ENCODE measurements at places on chromosomes 4 and X. TPM values are rescaled to one million over a fixed set of nuclear protein-coding genes. Genes with fewer than 3 reads are reported as not detected.

DNA sequence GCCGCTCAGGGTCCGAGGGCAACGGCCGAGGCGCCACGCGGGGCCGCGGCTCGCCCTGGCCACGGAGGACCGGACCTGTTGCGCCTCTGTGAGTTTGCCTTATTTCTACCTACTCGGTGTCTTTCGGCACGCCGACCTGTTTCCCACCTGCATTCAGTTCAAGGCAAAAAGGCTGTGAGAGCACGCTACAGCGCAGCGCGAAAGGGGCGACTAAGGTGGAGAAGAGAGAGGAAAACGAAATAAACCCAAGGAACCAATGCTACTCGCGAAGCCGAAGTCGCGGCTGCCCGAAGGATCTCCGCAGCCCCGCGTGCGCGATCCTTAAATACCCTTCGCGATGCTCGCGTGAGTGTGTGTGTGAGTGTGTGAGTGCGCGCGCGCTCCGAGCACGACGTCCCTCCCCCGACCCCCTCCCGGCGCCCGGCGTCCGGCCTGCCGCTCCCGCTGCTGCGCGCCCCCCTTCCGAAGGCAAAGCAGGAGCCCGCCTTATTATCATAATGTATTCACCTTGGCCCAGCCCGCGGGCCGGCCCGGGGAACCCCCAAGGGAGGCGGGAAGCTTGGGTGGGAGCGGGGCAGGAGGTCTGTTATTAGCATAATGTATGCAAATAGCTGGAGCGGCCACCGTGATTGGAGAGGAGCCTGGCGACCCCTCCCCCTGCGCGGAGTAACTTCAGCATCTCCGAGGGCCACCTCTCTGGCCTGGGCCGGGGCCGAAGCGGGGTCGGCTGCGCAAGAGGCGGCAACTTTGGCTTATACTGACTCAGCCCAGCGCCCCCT, at the start of gene COL25A1:
Gene COL25A1 (minus strand): TSS at position 298 of the 779 bp plus-strand sequence.
- H3K36me3 ChIP-seq = no peaks in the 10 kb centered on the region
- H3K4me3 ChIP-seq = peak within 1 kb of the TSS; percentile 60
- H3K27ac ChIP-seq = no peak within 1 kb of the TSS
- H3K4me1 ChIP-seq = peaks cover 12% of the 10 kb centered on the region

DNA sequence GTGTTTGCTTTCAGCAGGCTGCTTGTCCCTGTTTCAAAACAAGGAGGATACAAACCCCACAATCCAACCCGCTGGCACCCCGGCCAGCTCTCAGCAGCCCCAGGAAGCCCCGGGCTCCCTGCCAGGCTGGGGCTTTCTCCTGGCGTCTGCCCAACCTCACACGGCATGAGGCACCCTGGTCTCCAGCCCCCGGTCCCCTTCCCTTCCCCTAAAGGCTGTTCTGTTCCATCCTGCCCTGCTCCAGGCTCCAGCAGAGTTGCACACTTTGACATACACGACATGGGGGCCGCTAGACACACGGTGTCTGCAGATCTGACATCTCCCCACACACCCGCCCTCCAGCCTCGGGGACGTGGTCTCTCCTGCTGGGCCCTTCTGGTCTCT, 107.7 kb upstream of the ADRA2C start:
- DNase-seq = no peak
- no peaks in the 10 kb centered on the region for H3K36me3 ChIP-seq
- no peak overlapping the region for H3K4me3 ChIP-seq
- no peak overlapping the region for H3K27ac ChIP-seq

DNA sequence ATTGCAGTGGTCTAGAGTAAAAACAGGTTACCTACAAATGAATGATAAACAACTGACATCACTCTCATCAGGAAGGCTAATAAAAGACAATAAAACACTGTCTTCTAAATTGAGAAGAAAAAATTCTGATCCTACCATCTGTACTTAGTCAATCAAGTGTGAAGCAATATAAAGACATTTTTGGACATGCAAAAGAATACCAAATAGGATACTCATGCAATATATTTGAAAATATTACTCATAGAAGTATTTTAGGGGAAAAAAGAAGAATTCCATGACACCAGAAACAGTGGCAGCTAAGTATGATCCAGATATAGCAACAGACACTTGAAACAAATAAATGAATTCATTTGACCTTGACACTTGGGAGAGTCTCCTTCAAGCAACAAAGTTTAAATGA, 63.8 kb upstream of the FAM120C start:
- no peak overlapping the region for H3K4me3 ChIP-seq
- H3K4me1 ChIP-seq = no peaks in the 10 kb centered on the region
- no peaks in the 10 kb centered on the region for H3K36me3 ChIP-seq
- H3K27ac ChIP-seq = no peak overlapping the region

DNA sequence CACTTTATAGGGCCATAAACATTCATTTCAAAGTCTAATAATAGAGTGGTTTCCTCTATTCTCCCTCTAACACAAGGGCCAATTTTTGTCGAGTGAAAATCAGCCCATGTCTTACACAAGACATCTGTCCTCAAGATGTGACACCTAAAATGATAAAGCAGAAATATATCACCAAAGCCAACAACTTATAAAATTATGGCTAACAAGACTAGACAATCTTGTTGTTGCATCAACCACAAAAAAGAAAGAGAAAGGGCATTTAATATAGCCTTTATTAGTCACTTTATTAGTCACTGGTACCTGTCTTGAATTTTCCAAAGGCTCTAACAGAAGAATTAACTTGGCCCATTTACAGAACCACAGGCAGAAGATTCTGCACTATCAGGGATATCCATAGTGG, 161.6 kb downstream of the SMIM20 start:
- H3K4me1 ChIP-seq = peaks cover 48% of the 10 kb centered on the region
- H3K4me3 ChIP-seq = no peak overlapping the region
- no peaks in the 10 kb centered on the region for H3K27me3 ChIP-seq
- peaks cover 20% of the 10 kb centered on the region for H3K36me3 ChIP-seq

KDR gene
- total RNA-seq = not detected

CXCR3 gene
- 73.5 TPM for total RNA-seq

BST1 gene
- 1.0 TPM for total RNA-seq

DIPK2B gene
- not detected for total RNA-seq

- peak overlapping the region; percentile 15 for H3K27ac ChIP-seq
- H3K4me1 ChIP-seq = no peaks in the 10 kb centered on the region
- no peaks in the 10 kb centered on the region for H3K27me3 ChIP-seq
- no peaks in the 10 kb centered on the region for H3K36me3 ChIP-seq
- no peak for DNase-seq
- no peak overlapping the region for H3K4me3 ChIP-seq
Measured at GRCh38 chr4:94590493-94590892, 138.8 kb downstream of the PDLIM5 start.

- H3K27me3 ChIP-seq = no peaks in the 10 kb centered on the region
- no peak overlapping the region for H3K27ac ChIP-seq
- DNase-seq = no peak
- no peaks in the 10 kb centered on the region for H3K4me1 ChIP-seq
- H3K36me3 ChIP-seq = no peaks in the 10 kb centered on the region
- no peak overlapping the region for H3K4me3 ChIP-seq
Measured at GRCh38 chr4:156186111-156186510, 232.4 kb upstream of the CTSO start.

GRCh38 chr4:40003986-40004385, 26.3 kb upstream of the PDS5A start:
- no peak overlapping the region for H3K4me3 ChIP-seq
- no peak for DNase-seq
- no peaks in the 10 kb centered on the region for H3K36me3 ChIP-seq
- H3K27me3 ChIP-seq = no peaks in the 10 kb centered on the region

DNA sequence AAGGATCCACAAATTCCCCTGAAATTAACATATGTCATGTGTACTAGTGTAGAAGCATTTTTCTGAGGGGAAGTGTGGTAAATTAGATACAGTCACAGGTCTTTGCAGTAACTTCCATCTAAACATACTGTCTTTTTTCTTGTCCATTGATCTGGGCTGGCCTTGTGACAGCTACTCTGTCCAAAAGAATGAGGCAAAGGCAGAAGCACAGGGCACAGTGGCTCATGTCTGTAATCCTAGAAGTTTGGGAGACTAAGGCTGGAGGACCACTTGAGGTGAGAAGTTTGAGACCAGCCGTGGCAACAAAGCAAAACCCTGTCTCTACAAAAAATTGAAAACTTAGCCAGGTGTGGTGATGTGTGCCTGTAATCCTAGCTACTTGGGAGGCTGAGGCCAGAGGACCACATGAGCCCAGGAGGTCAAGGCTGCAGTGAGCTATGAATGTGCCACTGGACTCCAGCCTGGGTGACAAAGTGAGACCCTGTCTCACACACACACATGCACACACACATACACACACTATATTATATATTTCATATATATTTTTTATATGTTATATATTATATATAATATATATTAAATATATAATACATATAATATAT, 47.6 kb downstream of the HAND2 start:
- no peaks in the 10 kb centered on the region for H3K27me3 ChIP-seq
- no peaks in the 10 kb centered on the region for H3K4me1 ChIP-seq
- H3K36me3 ChIP-seq = no peaks in the 10 kb centered on the region
- no peak for DNase-seq
- H3K4me3 ChIP-seq = no peak overlapping the region
- no peak overlapping the region for H3K27ac ChIP-seq

GRCh38 chr4:56424697-56425514, 10.5 kb downstream of the PPAT start:
- H3K4me3 ChIP-seq = no peak overlapping the region
- H3K27ac ChIP-seq = no peak overlapping the region
- H3K27me3 ChIP-seq = no peaks in the 10 kb centered on the region
- peaks cover 20% of the 10 kb centered on the region for H3K4me1 ChIP-seq
- DNase-seq = peak; percentile 53

GRCh38 chr4:81337211-81337610, 122.2 kb upstream of the PRKG2 start:
- H3K4me3 ChIP-seq = no peak overlapping the region
- peaks cover 7% of the 10 kb centered on the region for H3K27me3 ChIP-seq
- no peaks in the 10 kb centered on the region for H3K36me3 ChIP-seq
- no peak for DNase-seq
